Left colon (tissue), 2 donors: ENCODE measurements at places on chromosomes 11 and 22.

GRCh38 chr11:114017723-114018122 is 41.8 kb upstream of the ZBTB16 start:
- DNase-seq: no peak

DNA sequence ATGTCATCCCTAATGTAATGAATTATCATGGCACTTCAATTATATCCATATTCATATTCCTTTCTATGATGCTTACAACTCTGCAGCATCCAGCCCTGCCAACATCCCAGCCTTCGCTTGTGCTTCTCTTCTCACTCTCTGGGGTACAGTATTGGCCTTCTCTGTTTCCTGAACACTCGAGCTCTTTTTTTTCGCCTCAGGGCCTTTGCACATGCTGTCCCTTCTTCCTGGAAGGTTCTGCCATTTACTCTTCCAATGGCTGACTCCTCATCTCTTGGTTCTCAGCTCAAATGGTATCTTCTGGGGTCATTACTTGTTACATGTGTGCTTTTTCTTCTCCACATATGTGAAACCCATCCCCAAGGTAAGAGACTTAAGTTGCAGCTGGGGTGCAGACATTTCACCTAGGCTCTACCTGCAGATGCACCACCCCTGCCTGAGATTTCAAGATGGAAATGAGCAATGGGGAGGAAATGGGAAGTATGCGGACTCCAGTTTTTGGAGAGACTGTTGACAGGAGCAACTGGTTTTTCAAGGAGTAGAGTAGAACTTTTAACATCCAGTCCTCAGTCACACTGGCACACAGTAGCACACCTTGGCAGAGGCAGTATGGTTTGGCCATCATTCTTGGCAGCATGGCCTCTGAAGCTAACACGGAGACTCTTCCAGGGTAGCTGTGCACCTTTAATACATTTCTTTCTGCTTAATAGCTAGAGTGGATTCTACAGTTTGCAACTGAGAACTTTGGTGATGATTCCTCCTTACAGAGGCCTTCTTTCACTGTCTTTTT is 42.4 kb upstream of the DMC1 start:
- no peak for DNase-seq

GRCh38 chr22:49763696-49764095 is 64.0 kb downstream of the BRD1 start:
- no peak for DNase-seq

DNA sequence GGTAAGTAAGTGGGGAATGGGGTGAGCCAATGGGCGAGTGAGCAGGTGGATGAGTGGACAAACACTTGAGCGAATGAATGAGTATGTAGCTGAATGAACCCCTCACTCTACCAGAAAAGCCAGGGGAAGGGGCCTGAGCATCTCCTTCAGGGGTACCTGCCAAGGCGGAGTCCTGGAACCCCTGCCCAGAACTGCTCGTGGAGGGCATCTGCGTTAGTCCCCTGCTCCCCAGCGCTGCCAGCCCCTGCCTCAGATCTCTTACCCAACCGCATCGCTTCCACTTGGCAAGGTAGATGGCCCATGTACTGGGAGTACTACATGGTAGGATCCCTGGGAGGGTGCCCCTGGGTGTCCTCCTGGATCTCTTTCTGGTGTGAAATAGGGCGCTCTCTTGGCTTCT is 7.4 kb upstream of the ANO1 start:
- DNase-seq: peak; percentile 4

DNA sequence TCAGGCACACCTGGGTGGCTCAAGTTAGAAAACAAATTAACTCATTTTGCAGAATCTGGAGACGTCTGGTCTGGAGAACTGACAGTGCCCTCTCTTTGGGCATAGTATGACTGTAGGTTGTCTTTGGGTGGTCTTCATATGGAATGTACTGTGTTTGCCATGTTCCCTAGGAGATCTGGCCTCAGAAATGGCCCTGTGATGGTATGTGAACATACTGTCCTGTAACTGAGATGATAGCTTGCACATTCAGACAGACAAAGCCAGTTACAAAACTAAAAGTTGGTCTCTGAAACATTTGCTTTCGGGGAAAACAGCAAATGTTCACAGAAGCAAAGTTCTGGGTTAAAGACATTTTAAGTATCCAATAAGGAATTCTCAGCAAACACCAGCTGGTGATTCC is 29.7 kb downstream of the CD44 start:
- no peak for DNase-seq

- no peak for DNase-seq
Observed at GRCh38 chr11:101759771-101760450, 154.9 kb upstream of the CEP126 start.

DNA sequence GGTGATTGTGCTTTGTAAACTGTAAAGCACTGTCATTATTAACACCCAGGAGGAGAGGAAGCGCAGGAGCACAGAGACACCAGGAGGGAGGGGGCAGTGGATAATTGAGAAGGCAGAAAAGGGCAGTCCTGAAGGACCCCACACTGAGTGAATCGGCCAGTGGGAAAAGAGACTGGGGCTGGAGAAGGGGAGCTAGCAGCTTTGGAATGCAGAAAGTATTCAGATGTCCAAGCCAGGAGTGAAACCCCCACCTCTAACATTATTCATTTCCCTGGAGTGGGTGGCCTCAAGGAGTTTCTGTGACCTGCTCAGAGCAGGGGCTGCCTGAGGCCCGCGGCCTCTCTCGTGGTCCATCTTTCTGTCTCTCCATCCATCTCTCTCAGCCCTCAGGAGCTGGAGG is 38.0 kb upstream of the CDON start:
- no peak for DNase-seq

DNA sequence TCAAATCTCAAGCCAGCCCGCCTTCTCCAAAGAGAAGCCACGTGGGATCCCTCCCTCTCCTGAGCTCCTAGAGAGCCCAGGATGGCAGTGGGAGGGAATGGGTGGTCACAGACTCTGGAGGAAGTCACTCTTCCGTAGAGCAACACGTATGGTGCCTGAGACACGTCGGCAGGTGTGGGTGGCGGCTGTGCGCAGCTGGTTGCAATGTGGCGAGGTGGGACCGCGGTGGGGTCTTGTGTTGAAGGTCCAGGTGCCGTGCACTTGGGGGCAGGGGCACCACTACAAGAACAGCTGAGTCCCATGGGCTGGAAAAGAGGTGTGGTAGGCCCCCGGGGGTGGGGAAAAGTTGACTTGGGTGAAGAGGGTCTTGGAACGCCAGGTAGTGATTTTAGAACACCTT is 13.4 kb upstream of the CCND1 start:
- DNase-seq: no peak

- DNase-seq: no peak
Observed at GRCh38 chr11:102322560-102322959, 5.3 kb downstream of the BIRC3 start.
